ENCODE measurements at places on chromosomes 6 and 20.

- DNase-seq: no peak
These were observed 6.5 kb downstream of the DDR1 start for GRCh38 chr6:30890646-30891449.

GRCh38 chr6:130467146-130468050 is 101.6 kb downstream of the TMEM200A start:
- no peak for DNase-seq

GRCh38 chr20:63735859-63736718 is at the start of gene LIME1:
LIME1 (plus strand) TSS chr20:63736664; CDS start chr20:63737550, 886 bp downstream.
- peak; percentile 56 for DNase-seq

DNA sequence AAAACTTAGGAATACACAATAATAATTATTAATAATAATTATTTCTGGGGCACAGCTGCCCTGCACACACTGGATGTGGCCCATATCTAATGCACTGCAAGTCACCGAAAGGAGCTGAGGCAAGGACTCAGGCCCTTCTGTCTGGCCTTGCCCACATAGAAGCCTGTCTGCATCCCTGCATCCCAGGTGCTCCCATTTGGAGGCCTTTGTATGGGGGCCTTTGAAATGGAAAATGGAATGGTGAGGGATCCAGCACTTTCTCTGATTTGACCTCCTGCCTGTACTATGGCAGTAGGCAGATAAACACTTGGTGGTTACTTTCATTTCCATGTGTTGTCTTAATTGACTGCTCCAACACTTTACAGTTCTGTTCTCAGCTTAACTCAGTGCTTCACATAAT is 75.7 kb upstream of the PTCHD4 start:
- DNase-seq: no peak

- DNase-seq: no peak
These were observed 336.7 kb downstream of the GJA1 start for GRCh38 chr6:121771937-121772720.

DNA sequence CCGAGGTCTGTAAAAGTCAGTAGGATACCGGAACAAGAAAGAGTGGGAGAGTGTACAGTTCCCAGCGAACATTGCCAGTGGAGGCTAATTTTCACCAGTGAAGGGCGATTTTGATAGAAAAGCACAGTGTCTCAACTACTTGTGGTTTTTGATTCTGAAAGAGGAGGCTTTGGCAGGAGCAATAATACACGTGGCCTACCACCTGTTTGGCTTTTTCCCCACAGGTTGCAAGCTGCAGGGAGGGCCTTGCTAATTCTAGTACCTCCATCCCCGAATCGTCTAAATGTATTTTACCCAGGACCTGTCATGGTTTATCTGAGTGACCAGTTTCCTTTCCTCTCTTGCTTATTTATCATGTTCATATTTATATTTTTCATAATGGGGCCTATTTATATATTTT is 3.3 kb upstream of the EFCAB8 start:
- no peak for DNase-seq

DNA sequence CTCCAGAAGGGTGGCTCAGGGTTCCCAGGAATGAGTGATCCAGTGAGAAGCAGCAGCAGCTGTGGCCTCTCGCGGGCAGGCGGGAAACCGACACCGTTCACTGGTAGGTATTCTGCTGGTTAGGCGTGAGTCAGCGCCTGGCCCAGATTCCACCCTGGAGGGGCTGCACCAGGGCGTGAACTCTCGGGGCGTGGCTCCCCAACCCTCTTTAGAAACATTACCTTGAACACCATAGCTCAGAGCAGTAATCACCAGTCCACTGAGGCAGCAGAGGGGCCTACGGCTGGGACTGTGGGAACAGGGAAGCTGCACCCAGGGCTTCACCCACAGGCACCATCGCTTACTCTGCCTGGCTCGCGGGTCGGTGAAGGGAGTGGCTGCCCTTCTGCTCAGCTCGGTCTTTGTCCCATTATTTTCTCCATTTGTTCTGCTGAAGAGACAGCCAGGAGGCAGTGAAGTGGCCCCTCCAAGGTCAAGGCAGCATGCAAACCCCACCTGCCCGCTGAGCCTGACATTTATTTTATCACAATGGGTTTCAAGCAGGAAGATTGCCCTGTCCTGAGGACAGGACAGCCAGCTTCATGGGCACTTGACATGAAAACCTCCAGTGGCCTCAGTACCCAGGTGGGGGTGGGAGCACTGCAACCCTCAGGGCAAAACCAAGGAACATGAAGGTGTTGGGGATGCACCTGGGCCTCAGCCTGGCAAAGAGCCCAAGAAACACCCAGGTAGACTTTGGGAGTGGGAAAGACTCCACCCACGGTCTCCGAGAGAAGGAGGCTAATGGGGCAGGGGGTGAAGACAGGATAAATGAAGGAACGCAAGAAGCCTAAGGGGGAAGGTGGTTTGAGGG is 51.0 kb upstream of the CD93 start:
- DNase-seq: no peak

GRCh38 chr6:136123468-136123867 is 126.6 kb downstream of the MTFR2 start:
- DNase-seq: no peak

DNA sequence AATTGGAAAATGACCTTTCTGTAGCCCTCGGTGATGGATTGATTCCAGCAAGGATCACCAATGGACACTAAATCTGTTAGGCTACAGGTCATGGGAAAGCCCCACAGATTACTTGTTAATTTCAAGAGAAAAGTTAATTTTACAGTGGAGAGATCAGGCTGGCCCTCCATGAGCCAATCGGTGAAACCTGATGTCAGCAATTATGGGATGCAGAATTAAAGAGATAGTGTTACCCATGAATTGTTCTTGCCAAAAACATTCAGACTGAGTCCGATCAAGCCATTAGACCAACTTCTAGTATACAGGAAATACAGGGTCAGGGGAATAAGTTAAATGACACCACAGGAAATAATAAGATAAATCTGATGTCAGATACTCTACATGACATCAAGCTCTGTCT is 214.9 kb upstream of the SYNDIG1 start:
- DNase-seq: no peak

GRCh38 chr6:6357032-6357431 is 36.6 kb upstream of the F13A1 start:
- no peak for DNase-seq

DNA sequence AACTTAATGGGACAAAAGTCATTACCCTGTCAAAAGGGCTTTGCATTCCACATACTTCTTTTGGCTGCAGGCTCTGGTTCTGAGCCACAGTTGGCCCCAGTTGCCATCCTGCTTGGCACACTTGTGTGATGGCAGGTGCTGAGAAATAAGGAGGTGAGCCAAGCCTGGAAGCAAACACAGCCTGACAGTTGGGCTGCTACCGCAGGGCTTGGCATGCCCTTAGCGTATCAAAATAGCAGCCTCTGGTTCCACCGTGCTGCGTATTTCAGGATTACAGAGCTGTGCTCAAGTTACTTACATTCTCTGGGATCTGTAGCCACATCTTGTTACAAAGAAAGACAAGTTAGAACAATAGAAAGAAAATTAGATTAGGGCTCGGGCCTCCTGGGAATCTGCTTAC is 11.1 kb downstream of the MTHFD1L start:
- DNase-seq: no peak

GRCh38 chr6:33987531-33988021 is 158.3 kb downstream of the GRM4 start:
- no peak for DNase-seq

DNA sequence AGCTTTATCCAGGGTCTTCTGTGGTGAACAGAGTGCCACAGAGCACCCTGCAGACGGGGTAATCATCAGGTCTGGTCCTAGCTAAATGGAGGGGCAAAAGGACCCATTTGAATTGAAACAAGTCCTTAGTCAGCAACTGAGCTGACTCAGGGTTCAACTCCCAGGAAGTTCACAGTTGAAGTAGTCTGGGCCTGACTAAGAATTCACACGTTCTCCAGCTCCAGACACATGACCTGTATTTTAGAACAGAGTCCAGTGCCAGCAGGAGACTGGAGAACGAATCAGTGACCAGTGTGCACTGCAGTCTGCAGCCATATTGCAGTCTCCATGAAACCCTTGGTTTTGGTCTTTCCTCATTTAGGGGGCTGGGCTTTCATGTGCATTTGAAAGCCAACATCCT is 85.2 kb downstream of the ELOVL4 start:
- DNase-seq: no peak

DNA sequence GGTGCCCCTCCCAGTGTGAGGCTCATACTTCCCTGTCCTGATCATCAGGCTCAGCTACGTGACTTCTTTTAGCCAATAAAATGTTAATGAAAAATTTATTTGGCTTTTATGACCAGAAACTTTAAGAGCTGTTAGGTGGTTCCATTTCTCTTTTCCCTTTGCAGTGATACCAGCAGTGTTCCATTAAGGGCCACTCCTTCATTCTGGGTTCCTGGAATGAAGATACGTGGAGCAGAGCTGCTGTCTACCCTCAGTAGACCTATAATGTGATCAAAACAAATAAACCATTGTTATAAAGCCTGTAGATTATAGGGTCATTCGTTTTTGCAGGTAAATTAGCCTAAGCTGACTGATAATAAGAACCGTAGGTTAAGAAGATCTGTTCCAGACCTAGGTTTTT is 228.0 kb downstream of the ZFAND3 start:
- DNase-seq: no peak

GRCh38 chr6:150684714-150685459 is 85.2 kb downstream of the PLEKHG1 start:
- DNase-seq: no peak

DNA sequence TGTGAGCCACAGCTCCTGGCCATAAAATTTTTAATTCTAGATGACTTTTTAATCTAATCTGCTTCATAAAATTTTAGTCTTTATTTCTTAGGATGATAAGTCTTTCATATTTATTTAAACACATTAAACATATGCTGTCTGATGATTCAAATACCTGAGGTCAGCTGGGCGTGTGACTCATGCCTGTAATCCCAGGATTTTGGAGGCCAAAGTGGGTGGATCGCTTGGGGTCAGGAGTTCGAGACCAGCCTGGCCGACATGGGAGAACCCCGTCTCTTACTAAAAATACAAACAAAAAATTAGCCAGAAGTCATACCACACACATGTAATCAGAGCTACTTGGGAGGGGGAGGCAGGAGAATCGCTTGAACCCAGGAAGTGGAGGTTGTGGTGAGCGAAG is 53.1 kb downstream of the RBM24 start:
- no peak for DNase-seq

DNA sequence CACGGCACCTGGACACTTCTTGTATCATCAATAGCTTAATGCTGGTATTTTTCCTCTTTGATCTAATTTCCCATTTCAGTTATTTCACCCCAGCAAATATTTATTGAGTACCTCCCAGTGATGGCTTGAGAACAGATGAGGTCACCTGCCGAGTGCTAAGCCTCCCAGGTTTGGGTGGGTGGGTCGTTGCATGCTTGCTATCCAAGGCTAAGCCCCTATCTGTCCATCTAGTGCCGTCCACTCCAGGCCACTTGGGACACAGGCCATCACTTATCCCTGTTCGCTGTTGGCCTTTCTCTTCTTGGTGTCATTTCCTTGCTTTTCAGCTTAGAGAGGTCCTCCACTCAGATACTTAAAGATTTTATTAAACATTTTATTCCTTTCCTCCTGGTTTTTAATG is 10.8 kb upstream of the NNAT start:
- DNase-seq: no peak

- DNase-seq: no peak
These were observed 23.9 kb upstream of the E2F3 start for GRCh38 chr6:20377623-20378265.

DNA sequence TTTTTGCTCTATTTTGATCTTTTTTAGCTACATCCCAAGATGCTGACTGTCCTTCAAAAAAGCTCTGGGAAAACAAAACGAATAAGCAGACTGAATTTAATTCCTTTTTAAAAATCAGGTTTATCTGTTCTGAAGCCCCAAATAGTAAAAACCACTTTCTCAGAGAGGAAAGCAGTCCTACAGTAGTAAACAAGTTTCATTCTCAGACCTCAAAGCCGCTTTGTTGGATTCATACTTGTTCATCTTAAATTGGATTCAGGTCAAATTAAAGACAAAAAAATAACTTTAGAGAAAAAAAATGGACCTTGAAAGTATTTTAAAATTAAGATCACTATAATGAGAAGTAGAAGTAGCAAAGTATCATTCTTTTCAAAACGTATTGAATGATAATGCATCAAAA is 96.1 kb upstream of the THEMIS start:
- no peak for DNase-seq

DNA sequence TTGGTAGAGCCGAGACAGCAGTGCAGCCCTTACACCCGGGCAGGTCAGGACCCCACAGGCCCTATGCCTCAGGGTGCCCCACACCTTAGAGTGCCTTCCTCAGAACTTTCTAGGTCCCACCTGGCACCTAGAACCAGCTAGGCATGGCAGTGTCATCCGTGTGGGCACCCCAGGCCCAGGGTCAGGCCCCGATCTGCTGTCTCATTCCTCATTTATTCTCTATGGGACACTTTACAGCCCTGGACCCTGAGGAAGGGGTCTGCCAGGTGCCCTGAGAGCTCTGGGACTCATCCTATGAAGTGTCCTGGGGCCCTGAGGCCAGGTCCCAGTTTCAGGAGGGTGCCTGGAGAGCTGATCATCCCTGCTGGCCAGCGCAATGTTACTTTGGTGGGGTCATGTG is 8.1 kb upstream of the BPI start:
- DNase-seq: no peak

GRCh38 chr20:49749625-49750024 is 35.9 kb upstream of the B4GALT5 start:
- DNase-seq: no peak

GRCh38 chr6:129696028-129696418 is 14.0 kb downstream of the ARHGAP18 start:
- DNase-seq: no peak

- DNase-seq: no peak
These were observed 92.7 kb downstream of the CD40 start for GRCh38 chr20:46210672-46211330.

DNA sequence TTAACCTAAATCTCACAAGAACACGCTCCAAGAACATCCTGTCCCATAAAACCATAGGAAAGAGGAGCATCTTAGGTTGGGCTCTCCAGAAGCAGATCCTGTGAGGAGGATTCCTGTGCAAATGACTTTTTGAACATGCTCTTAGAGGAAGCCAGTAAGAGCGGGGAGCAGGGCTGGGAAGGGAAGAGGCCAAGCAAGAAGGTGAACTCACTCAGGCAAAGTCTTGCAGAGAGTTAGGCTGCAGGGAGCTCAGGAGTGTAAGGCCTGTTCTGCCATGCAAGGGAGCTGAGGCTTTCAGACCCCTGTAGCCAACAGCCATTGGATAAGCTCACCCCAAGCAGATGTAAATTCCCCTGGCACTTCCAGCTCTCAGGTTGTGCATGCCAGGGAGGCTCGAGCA is 63.6 kb upstream of the LY86 start:
- no peak for DNase-seq

DNA sequence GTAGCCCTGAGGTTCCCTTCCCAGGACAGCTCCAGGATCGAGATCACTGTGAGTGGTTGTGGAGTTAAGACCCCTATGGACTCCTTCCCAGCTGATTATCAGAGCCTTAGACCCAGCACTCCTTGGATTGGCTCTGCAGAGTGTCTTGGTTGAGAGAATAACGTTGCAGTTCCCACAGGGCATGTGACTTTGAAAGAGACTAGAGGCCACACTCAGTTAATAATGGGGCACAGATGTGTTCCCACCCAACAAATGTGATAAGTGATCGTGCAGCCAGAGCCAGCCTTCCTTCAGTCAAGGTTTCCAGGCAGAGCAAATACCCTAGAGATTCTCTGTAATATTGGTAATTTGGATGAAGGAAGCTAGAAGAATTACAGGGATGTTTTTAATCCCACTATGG is 5.2 kb upstream of the BTN2A2 start:
- no peak for DNase-seq

GRCh38 chr6:139713900-139714506 is 339.6 kb upstream of the CITED2 start:
- no peak for DNase-seq
